ENCODE measurements at places on chromosomes 4 and X.

DNA sequence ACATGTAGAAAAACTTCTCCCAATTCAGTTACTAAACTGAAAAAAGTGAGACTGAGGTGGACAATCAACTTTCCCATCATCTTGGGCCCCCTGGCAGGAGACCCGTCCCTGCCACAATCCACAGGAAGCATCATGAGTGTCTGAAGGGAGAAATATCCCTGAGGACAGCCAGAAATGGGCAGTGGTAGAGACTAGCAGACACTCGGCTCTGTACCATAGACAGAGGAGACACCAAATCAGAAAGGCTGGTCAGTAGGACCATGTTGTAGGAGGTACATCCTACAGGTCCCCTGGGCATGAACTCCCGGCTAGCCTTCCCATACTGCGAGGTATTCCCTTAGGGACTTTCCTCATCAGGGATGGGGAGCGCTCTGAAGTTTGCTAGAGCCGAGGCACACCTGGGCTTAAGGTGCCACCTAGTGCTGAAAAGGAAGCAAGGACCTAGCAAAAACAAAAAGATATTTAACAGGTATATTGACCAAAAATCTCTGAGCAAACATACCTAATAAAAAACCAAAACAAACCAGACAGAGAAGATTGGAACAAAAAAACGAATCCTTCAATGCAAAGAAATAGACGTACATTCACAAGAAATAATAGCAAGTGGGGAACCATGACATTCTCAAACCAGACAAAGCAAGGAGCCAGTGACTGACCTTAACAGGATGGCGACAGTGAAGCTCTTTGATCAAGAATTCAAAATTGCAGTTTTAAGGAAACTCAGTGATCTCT, 55.6 kb downstream of the HAUS3 start:
- DNase-seq, result no peak

DNA sequence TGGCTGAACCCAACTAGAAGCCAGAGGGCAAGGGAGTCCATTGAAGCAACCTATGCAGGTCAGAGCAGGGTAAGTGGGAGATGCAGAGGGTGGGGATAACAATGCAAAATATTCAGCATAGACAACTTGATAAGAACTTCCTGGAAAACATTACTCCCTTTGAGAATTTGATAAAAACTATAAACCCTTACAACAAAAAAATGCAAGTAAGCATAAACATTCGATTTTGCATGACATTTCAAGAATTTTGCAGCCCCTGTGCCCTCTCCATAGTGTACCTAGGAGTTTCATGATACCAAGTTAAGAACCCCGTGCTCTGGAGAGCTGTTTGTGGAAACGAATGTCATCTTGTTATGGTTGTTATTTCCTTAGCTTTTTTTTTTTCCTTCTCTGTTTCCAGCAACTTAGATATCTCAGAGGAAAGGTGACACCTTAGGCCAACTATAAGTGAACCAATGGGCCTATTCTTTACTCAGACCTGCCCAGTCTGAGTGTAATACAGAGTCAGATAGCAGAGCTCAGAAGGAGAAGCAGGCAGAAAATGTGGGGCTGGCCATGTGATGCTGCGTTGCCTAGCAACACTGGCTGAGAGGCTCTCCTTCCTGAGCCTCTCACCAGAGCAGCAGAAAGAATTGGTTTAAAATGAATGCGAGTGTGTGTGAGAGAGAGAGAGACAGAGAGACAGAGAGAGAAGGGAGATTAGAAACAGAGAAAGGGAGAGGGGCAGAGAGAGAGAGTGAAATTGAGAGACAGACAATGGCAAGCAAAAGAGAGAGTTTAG, 36.7 kb upstream of the GABRQ start:
- DNase-seq, result no peak

- no peak for DNase-seq
Observed at GRCh38 chr4:40033613-40034012, 23.0 kb upstream of the N4BP2 start.

GRCh38 chr4:80036306-80036705, 36.7 kb downstream of the ANTXR2 start:
- no peak for DNase-seq

GRCh38 chr4:26208237-26208994, 112.4 kb upstream of the RBPJ start:
- no peak for DNase-seq

DNA sequence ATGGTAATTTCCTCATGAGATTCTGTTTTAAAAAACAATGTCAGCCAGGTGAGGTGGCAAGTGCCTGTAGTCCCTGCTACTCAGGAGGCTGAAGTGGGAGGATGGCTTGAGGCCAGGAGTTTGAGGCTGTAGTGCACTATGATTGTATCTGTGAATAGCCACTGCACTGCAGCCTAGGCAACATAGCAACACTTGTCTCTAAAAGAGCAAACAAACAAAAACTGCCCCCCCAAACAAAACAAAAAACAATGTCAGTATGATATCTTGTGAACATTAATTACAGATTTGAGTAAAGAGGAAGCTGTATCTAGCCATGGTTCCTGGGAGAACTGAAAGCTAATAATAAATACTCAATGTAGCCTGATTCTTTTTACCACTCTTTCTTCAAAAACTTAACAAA, 6.8 kb upstream of the MSL3 start:
- no peak for DNase-seq

DNA sequence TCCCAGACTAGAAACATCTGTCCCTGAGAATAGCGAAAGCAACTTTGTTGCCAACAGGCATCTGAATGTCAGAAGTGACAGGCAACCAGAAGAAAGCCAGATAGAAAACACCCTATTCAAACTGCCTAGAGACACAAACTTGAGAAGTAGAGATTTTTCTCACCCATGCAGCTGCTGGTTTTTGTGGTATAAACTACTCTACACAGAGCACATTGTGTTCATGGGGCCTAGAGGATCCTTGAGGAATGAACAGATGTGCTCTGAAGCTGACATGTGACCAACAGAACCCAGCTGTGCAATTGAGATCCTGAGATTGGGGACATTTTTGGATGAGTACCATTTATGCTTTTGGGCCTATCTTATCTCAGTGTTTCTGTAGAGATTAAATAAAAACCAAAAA, 63.6 kb upstream of the NRK start:
- DNase-seq, result no peak

DNA sequence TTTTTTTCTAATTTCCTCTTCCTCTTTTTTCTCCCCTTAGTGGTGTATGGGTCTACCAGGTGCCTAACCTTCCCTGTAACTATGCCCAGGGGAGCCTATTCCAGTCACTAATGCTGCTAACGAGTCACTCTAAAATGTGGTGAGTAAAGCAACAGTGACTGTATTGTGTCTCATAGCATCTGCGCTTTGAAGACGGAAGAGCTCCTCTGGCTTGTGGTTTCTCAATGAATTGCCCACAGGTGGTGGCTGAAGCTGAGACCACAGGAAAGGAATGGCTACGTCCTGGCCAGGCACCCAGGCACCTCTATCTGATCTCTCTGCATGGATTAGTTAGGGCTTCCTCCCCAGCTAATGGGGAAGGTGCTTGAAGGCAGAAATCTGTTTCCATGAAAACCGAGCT, 763.5 kb upstream of the FRG1 start:
- no peak for DNase-seq

DNA sequence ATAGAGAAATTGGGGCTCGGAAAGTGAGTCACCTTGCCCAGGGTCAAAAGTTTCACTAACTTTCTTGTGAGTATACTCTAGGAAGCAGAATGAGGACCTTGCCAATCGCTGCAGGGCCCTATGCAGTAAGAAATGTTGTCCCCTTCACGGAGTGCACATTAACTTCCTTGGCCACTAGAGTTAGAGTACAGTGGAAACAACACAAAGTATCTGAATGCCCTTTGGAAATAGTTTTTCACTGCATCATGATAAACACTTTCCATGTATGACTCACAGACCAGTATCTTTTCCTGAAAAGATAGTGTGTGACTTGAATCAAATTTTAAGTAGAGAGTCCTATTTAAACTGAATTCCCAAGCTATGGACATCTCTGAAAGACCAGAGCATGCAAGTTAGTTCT, 45.5 kb upstream of the STK26 start:
- no peak for DNase-seq

DNA sequence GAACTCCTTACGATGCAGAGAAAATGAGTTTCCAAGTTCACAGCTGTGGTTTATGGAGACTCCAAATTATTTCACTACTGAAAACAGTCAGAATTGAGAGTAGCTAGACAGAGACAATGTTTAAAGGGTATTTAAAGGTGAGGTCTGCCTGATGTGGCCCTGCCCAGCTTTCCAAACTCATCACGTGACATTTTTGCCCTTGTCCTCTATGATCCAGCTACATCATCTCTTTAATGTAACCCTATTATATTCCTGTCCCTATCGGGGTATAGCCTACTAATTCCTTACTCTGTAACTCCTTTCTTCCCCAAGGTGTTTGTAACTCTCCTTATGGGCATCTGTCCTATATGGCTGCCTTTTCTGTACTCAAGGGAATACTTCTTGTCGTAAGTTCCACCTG, 297.2 kb downstream of the GRXCR1 start:
- no peak for DNase-seq

DNA sequence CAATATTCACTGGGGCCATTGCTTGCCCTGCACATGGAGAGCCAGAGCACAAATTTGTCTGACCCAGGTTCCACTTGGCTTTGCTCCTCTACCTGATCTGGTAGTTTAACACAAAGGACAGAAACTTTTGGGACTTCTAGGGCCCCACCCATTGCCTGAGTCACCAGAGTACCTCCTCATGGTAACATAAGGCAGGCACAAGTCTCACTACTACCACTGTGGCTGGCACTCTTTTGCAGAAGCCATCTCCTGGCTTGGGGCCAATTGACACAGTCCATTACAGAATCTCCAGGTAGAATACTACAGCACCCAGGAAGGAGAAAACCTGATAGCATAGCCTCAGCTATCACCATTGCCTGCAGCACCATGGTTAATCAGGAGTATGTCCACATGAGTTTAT, 52.6 kb upstream of the NAP1L2 start:
- DNase-seq, result no peak

DNA sequence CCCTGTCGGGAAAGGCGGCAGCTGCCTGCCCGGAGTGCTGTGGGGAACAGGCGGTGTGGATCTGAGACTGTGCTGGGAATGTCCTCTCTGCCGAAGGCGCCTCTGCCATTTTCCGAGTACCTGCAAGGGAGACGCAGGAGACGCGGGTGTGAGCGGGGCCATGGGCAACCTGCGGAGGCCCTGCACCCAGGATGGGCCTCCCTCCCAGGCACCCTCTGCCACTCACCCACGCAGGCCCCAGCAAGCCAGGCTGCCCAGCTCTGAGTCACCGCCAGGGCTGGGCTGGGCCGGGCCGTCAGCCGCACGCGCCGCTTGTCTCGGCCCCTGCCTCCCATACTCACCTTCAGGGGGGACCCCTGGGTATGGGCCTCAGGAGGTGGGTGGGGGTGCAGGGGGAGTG, 3.5 kb upstream of the FGFR3 start:
- DNase-seq, result no peak

- DNase-seq, result no peak
Observed at GRCh38 chrX:112967341-112967740, 126.7 kb upstream of the AMOT start.

DNA sequence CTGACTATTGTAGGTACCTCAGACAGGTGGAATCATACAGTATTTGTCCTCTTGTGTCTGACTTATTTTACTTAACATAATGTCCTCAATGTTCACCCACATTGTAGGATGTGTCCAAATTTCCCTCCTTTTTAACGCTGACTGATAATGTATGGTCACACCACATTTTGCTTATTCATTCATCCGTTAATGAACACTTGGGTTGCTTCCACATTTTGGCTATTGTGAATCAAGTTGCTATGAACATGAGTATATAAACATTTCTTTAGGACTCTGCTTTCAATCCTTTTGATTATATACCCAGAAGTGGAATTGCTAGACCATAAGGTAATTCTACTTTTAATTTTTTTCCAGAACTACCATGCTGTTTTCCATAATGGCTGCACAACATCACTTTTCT, 87.0 kb upstream of the NDP start:
- no peak for DNase-seq

DNA sequence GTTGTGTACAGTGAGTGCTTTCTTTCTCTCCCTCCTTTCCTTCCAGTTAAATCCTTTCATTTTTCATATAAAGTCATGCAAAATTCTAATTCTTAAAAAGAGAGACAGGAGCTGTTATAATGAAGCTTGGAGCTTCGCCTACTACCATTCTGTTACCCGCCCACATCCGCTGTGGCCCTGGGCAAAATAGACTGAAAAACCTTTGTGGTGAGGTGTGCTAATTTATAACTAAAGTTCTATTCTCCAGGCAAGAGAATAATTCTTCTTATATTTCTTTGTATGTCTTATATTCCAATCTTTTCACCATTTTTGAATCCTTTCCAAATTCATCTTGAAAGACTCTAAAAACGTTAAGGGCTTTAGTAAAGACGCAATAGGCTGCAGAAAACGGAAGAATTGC, 7.0 kb downstream of the QRFPR start:
- DNase-seq, result no peak

- DNase-seq, result no peak
Observed at GRCh38 chrX:20265726-20266681, 705 bp downstream of the RPS6KA3 start.

DNA sequence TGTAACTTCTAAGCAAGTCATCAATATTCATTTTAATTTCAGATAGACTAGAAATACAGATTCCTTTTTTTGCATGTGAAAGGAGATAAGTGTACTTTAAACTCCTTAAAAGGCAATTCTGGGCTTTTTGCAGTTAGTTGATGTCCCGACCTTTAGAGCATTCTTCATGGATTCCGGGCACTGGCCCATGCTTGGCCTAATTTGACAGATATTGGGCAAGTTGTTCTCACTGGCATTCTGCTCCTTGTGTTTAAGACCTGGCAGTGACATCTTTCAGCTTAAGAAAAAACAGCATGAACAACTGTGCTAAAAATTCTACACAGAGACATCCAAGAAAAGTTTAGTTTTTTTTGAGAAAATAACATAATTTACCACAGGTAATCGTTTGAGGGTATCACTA, 1037.2 kb downstream of the PCDH18 start:
- DNase-seq, result no peak

DNA sequence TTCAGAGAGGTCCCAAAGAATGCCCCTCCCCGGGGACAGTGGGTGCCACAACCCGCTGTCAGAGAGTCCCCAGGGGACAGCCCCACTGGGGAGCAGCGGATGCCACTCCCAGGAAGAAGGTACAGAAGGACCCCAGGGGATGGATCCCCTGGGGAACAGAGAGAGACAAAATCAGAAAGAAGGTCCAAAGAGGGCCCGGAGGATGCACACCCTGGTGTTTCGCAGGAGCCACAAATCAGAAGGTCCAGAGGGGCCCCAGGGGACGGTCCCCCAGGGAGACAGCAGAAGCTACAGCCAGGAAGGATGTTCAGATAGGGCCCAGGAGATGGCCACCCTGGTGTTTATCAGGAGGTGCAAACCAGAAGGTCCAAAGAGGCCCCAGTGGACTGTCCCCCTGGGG, 1.4 kb downstream of the TEX13D start:
- no peak for DNase-seq

GRCh38 chr4:22385611-22386011, 130.3 kb downstream of the ADGRA3 start:
- no peak for DNase-seq

- no peak for DNase-seq
Observed at GRCh38 chr4:71498002-71498401, 159.2 kb downstream of the SLC4A4 start.
